ENCODE measurements at places on chromosomes 6 and 20.

- no peak for DNase-seq
These were observed 135.1 kb upstream of the B3GAT2 start for GRCh38 chr6:71091956-71092355.

- DNase-seq: no peak
These were observed 430.3 kb upstream of the SOX4 start for GRCh38 chr6:21163110-21163837.

DNA sequence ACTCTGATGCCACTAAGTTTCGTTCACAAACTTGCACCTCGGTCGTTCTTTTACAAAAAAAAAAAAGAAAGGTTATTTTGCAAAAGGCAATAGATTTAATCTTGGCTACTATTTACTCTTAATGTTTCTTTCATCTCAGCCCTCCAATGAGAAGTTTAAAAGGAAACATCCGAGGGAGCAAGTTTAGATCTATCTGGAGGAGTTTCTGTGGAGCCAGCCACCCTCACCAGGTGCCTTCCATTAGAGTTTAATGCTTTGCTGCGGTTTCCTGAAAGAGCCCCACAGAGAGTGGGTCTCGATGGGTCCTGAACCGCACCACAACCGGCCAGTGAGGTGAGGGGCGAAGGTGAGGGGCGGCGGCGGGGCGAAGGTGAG, 632 bp downstream of the PRKN start:
- no peak for DNase-seq

- no peak for DNase-seq
These were observed 610.4 kb upstream of the ADGRB3 start for GRCh38 chr6:68024570-68025269.

GRCh38 chr20:859751-860231, 26.3 kb downstream of the FAM110A start:
- no peak for DNase-seq

DNA sequence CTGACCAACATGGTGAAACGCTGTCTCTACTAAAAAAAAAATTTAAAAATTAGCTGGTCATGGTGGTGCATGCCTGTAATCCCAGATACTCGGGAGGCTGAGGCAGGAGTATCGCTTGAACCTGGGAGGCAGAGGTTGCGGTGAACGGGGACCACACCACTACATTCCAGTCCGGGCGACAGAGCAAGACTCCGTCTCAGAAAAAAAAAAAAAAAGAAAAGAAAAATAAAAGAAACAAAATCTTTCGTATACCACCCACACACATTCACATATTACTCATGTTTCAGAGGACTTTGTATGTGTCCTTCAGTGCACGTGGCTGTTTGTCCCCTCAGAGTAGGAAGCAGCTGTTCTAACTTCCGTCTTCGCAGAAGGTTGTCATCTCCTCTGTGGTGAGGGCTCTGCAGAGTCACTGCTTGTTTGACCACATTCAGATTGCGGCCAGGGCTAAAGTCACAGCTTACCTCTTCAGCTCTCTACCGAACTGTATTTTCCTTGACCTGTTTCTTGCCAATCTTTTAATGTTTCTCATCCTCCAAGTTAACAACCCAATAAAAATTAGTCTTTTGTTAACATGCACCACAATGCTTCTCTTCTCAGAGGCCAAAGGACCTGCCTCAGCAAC, 36.6 kb upstream of the HIVEP1 start:
- peak; percentile 72 for DNase-seq

DNA sequence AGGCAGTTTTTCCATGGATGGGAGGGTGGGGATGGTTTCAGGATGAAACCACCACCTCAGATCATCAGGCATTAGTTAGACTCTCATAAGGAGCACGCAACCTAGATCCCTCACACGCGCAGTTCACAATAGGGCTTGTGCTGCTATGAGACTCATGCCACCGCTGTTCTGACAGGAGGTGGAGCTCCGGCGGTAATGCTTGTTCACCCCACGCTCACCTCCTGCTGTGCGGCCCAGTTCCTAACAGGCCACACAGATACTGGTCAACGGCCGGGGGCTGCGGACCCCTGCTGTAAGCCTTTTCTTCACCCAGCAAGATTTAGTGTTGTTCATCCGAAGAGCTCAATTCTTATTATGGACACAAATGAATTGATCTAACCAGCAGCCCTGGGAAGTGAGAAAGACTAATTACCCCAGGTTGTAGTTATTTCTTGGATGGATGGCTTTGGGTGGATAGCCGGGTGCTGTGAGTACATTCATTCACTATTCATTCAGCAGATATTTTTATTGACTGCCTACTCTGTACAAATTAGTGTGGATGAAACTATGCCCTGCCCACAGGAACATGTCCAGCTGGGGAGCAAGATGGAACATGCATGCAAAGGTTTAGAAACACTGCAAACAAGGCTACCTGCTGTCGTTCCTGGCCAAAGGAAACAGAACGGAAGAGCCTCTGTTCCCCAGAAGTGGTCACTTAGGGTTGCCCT, 57.2 kb downstream of the RIOK1 start:
- no peak for DNase-seq

GRCh38 chr6:15556711-15557110, 106.1 kb downstream of the DTNBP1 start:
- DNase-seq: no peak

DNA sequence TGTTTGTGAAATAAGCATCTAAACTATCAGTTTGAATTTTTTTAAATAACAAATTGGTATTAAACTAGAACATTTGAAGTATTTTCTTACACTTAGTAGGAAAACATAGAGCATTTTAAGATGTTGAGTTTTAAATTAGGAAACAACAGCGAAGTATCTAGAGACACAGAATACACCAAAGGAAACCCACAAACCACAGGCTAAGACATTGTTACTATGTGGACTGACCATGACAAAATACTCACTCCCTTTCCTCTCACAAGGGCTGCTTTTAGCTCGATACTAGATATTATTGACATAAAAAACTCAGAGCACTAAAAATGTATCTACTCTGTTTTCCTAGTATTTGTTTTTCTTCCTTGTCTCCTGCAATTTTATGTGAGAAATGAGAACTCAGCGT, 266.0 kb upstream of the CITED2 start:
- DNase-seq: peak; percentile 39

DNA sequence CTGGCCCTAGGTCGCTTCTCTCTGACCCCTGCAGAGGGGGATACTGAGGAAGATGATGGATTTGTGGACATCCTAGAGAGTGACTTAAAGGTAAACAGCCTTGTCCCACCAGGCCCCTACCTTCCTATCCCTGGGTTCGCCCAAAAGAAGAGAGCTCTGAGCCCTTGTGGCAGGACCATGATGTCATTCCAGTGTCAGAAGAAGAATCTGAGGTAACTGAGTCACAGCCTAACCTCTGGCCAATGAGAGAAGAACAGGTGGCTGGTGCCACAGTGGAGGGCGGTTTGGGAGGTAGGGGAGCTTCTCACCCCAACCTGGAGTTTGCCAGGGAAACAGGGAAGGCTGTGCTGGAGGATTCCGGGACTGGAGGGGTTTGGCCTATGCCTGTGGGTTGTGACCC, 5.2 kb downstream of the CDC25B start:
- no peak for DNase-seq

GRCh38 chr6:100509101-100509500, 44.4 kb upstream of the SIM1 start:
- DNase-seq: no peak

- DNase-seq: no peak
These were observed 126.4 kb downstream of the LY86 start for GRCh38 chr6:6714953-6715352.

- DNase-seq: no peak
These were observed 260.1 kb downstream of the PRL start for GRCh38 chr6:22036699-22037098.

- no peak for DNase-seq
These were observed 81.8 kb downstream of the JAG1 start for GRCh38 chr20:10591946-10592521.

DNA sequence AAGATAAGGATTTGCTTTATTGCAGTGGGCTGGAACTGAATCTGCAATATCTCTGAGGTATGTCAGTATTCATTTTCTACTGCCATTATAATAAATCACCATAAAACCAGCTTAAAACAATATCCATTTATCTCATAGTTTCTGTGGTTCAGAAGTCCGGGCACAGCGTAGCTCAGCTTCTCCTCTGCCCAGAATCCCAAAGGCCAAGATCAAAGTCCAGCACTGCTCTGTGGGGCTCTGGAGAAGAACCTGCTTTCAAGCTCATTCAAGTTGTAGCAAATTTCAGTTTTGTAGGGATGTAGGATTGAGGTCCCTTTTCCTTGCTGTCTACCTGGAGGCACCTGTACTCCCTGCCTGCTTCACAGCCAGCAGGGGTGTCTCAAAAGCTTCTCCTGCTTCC, 339.9 kb upstream of the AGPAT4 start:
- no peak for DNase-seq

- DNase-seq: no peak
These were observed 98.6 kb upstream of the FAM83B start for GRCh38 chr6:54747955-54748354.

DNA sequence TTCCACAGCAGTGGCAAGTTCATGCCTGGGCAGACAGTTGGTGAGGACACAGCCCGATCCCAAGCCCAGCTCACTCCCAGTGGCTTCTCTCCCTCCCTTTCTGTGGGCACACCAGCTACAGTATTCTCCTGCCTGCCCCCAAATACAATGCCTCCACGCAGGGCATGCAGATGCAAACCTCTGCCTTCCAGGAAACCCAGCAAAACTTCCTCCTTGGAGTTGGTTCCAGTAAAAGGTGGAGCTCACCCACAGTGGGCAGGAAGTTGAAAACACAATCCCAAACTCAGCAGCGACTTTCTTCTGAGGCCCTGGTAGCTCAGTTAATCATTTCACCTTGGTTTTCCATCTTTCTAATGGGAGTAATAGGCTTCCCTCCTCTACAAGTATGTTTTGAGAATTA, 93.7 kb downstream of the LY86 start:
- DNase-seq: no peak

GRCh38 chr20:39941245-39941644, 747.8 kb downstream of the MAFB start:
- no peak for DNase-seq

DNA sequence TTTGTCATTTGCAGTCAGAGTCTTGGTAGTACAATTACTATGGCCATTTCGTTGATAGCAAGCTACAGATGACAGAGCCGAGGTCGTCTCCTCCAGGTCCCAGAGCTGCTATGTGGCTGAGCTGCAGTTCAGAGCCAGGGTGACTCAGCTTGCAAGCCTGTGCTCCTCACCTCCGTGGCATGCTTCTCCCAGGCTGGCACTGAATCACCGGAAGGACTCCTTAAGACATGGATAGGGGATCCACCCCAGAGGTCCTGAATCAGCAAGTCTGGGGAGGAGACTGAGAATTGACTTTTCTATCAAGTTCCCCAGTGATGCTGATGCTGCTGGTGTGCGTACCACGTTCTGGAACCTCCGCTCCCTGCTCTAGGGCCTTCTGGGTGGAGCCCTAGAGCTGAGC, 291.2 kb downstream of the CDH26 start:
- no peak for DNase-seq

DNA sequence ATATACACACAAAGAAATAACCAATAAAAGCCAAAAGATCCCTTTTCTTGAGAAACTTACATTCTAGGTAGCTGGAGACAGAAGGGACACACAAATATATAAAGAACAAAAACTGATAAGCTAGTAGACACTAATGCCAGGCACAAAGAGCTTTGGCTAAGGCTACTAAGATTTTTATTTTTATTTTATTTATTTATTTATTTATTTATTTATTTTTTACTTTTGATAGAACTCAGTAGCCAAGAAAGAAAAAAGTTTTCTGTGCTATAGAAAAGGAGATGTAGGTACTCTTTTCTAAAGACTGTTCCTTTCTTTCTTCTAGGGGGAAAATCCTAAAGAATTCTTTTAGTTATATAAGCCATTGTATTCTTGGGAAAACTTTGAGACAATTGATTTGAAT, 34.1 kb downstream of the THEMIS start:
- no peak for DNase-seq

DNA sequence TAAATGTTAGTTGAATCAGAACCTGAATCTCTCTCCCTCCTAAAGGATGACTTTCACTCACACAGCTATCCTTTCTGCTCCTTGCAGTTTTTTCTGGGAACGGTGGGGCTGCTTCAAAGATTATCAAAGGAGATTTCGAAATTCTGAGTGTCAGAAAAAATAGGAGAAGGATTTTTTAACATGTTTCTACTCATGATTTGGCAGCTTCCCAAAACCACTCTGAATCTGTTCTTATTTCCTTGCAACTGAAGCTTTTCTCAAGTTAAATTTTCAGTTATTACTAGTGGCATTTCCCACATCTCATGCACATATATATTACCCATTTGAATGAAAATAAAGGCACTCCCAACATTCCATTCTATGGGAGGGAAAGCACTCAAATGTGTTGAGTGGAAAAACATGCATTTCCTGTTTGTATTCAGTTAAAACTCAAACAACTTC, 123.6 kb downstream of the LCA5 start:
- no peak for DNase-seq

DNA sequence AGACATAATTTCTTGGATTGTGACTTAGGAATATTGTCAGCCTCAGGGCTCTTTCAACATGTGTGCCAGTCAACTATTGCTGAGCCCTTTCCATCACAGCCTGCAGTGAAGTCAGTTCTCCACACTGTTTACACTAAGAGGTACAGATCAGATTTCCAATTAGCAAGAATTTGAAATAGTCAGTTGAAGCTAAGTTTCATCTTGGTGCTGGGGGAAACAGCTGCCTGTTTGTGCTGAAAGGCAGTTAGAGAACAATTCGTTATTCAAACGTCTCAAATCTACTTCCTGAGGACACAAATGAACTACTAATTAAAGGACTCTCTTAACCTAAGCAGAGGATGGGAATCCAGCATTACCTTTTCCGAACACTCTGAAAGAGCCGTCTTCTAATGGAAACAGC, 25.9 kb downstream of the ADGRF1 start:
- DNase-seq: no peak

DNA sequence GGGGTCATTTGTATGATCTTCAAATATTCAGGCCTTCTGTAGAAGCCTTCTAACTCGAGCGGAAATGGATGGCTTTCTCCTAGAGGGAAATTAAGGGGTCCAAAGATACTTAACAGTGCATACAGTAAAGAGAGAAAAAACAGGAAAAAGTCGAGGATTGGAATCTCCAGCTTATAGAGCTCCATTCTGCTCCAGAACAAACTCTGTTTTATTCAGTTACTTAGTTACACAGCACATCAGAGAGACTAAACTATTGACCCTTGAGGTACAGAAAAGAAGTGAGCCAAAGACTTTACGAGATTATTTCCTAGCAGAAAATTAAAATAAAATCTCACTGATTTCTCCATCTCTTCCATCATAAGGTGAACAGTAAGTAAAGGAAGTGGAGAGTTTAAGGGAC, 43.8 kb upstream of the DSE start:
- no peak for DNase-seq

DNA sequence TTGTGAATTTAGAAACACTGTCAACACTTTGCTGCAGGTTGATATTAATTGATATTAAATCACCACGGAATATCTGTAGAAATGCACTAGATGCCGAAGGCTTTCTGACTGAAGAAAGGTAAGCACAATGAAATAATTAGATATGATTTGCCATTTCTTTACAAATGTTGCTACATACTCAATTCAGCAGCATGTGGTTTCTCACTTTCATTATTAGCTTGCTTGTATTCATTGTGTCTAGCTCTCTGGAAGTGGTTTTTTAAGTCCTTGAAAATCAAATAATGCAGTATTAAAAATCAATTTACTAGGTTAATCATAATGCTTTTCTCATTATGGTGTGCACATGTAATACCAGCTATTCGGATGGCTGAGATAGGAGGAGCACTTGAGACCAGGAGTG, 231.3 kb upstream of the MARCKS start:
- no peak for DNase-seq

- no peak for DNase-seq
These were observed 30.6 kb downstream of the SIRPD start for GRCh38 chr20:1526896-1527295.

Data from immature natural killer cell (primary cell).